ENCODE measurements at places on chromosomes 16 and 17.
A peak's percentile ranks its signal among the peaks of the same experiment; 100 is the strongest.

GRCh38 chr16:88073201-88073721 is 122.0 kb downstream of the BANP start:
- no peak for DNase-seq

- no peak for DNase-seq
These were observed 28.8 kb downstream of the ZCCHC14 start for GRCh38 chr16:87463722-87464690.

DNA sequence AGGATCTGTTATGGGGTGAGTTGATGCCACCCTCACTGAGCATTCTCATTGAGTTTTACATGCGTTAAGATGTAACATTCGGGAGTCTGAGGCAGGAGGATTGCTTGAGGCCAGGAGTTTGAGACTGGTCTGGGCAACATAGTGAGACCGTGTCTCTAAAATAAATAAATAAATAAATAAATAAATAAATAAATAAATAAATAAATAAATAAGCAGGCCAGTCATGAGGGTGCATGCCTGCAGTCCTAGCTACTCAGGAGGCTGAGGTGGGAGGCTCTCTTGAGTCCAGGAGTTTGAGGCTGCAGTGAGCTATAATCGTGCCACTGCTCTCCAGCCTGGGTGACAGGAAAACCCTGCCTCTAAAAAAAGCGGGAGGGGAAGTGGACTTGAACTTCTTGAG is 90.3 kb downstream of the SNX29 start:
- no peak for DNase-seq

DNA sequence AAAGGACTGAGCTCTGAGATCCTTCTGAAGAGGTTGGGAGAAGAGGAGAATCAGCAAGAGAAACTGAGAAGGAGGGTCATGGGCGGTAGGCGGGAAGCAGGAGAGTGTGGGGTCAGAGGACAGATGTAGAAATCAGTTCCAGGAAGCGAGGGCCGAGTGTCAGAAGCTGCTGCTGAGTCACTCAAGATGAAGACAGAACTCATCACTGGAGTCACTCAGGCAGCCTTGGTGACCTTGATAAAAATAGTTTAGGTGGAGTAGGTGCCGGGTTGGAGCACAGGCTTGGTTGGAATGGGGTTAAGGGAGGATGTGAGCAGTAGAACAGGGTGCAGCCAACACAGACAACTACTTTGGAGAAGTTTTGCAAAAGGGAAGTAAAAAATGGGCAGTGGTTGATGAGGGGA is 6.1 kb upstream of the ITGAM start:
- peak; percentile 26 for DNase-seq

GRCh38 chr17:80694085-80694991 is 149.7 kb downstream of the RPTOR start:
- no peak for DNase-seq

GRCh38 chr16:81585785-81586184 is 141.2 kb downstream of the CMIP start:
- peak; percentile 25 for DNase-seq

- no peak for DNase-seq
These were observed 1.3 kb downstream of the SLX4 start for GRCh38 chr16:3609895-3610697.

DNA sequence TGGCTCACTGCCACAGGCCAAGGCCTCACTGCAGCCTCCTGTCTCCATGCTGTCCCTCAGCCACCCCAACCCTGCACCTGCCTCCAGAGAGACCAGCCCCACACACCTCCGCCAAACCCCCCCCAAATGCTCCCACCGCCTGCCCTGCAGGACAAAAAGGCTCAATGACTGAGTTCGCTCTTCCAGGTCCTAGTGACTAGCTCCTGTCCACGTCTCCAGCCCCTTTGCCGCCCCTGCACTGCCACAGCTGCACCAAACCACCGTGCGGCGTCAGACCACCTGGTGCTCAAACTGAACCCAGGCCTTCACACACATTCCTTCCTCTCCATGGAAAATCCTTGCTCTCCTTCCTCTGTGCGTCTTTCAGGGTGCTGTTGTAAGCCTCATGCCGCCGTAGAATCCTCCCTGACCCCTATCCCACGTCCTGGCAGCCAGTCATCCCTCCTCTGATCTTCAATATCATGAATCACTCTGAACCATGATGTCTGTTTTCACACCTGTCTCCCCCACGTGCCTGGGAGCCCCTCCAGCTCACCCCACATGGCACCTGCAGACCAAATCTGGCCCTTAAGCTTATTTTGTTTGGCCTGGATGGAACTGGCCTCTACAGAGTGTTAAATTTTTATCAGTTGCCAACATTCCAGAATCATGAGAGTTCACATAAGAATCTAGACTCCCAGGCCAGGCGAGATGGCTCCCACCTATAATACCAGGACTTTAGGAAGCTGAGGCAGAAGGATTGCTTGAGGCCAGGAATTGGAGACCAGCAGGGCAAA is 4.3 kb upstream of the GSG1L start:
- DNase-seq: no peak

DNA sequence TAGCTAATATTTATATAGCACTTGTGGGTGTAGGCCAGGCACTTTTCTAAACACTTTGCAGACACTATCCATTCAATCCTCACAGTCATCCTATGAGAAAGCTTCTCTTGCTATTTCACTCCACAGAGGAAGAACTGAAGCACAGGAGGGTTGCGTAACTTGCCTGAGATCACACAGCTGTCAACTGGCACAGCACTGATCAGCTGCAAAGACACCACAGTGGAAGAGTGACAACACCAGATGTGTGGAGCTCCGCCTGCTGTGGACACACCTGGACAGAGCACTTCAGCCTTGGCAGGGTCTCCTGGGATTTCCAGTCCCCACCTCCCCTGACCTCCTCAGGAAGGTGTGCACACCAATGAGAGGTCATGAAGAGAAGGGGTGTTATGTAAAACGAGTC is 13.3 kb upstream of the CNEP1R1 start:
- no peak for DNase-seq

Data from NCI-H460 (cell line).